Left lung (tissue), 14 donors: ENCODE measurements at places on chromosomes 12 and 14. TPM values are rescaled to one million over a fixed set of nuclear protein-coding genes. Genes with fewer than 3 reads are reported as not detected.
A peak's percentile ranks its signal among the peaks of the same experiment; 100 is the strongest.

DNA sequence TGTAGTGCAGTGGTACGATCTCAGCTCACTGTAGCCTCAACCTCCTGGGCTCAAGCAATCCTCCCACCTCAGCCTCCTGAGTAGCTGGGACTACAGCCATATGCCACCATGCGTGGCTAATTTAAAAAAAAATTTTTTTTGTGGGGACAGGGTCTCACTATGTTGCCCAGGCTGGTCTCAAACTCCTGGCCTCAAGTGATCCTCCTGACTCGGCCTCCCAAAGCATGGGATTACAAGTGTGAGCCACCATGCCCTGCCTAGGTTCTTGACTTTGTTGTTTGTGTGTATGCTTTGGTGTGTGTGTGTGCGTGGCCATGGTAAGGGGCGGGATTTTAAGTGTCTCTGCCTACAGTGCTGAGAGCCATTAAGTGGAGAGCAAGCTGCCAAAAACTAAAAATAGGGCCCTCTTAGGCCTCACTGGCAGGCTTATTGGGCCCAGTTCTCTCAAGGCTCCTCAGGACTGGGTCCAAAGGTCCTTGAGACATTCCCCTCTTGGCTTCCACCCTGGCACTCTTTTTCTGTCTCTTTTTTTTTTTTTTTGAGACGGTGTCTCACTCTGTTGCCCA is 5.1 kb downstream of the COX14 start:
- H3K27ac ChIP-seq: no peak overlapping the region
- no peak for DNase-seq
- H3K4me1 ChIP-seq: peaks cover 28% of the 10 kb centered on the region
- no peak overlapping the region for H3K4me3 ChIP-seq
- peaks cover 37% of the 10 kb centered on the region for H3K36me3 ChIP-seq

- no peak overlapping the region for H3K27ac ChIP-seq
- H3K4me3 ChIP-seq: no peak overlapping the region
- peaks cover 28% of the 10 kb centered on the region for H3K4me1 ChIP-seq
- no peaks in the 10 kb centered on the region for H3K36me3 ChIP-seq
These were observed 42.5 kb downstream of the SMIM41 start for GRCh38 chr12:52121824-52122539.

- no peak overlapping the region for H3K4me3 ChIP-seq
- no peaks in the 10 kb centered on the region for H3K4me1 ChIP-seq
- H3K36me3 ChIP-seq: peaks cover 30% of the 10 kb centered on the region
These were observed 30.7 kb downstream of the CEP290 start for GRCh38 chr12:88111074-88111652.

DNA sequence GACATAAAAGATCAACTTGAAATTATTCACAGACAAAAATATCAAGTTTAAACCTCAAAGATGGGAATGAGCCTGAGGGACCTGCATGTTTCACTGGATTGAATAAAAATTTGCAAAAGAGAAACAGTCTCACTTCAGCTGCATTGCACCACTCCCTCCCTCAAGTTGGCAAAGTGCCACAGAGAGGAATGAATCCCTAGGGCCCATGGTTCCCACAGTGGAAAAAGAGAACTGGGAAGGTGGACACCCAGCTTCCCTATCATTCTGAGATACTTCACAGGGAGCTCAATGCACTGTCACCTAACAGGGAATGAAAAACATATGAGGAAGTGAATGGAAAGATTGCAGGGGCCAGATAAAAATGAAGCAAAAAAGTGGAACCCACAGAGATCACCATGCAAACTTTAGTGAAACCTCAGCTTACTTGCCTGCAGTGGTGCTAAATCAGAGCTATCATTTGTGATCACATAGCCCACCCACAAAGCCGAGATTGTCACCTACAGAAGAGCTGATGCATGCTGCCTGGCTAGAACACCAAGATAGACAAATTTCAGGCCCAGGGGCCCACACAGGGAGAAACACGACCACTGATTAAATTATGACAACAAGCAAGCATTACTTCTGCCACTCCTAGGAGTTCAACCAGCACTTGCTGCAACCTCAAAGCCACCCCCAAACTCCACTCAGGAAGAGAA is 911.3 kb downstream of the LRFN5 start:
- no peak for DNase-seq
- H3K27me3 ChIP-seq: no peaks in the 10 kb centered on the region
- H3K4me1 ChIP-seq: no peaks in the 10 kb centered on the region
- no peak overlapping the region for H3K4me3 ChIP-seq
- H3K27ac ChIP-seq: no peak overlapping the region

GRCh38 chr12:113003636-113004035 is 25.3 kb downstream of the OAS2 start:
- no peaks in the 10 kb centered on the region for H3K4me1 ChIP-seq
- H3K27me3 ChIP-seq: no peaks in the 10 kb centered on the region
- H3K27ac ChIP-seq: no peak overlapping the region
- no peaks in the 10 kb centered on the region for H3K36me3 ChIP-seq
- H3K4me3 ChIP-seq: no peak overlapping the region
- no peak for DNase-seq

PMCH gene
- 0.46 TPM for polyA plus RNA-seq

GRCh38 chr12:47190905-47191304 is 111.1 kb upstream of the AMIGO2 start:
- H3K27ac ChIP-seq: no peak overlapping the region
- H3K36me3 ChIP-seq: no peaks in the 10 kb centered on the region
- no peak for DNase-seq
- no peaks in the 10 kb centered on the region for H3K27me3 ChIP-seq

CLEC4A gene
- polyA plus RNA-seq: 3.6 TPM

GRCh38 chr14:24870949-24871701 is 178.8 kb downstream of the STXBP6 start:
- H3K27me3 ChIP-seq: no peaks in the 10 kb centered on the region
- no peak for DNase-seq
- no peak overlapping the region for H3K4me3 ChIP-seq
- H3K27ac ChIP-seq: no peak overlapping the region

- no peaks in the 10 kb centered on the region for H3K27me3 ChIP-seq
- peak within 1 kb of the TSS; percentile 98 for H3K27ac ChIP-seq
- H3K4me1 ChIP-seq: peaks cover 52% of the 10 kb centered on the region
- H3K36me3 ChIP-seq: no peaks in the 10 kb centered on the region
These were observed at the start of gene CKAP4 for GRCh38 chr12:106247674-106248311. CKAP4 (minus strand) TSS chr12:106248020; CDS start chr12:106247851, 169 bp downstream.

- H3K36me3 ChIP-seq: no peaks in the 10 kb centered on the region
- peak overlapping the region; percentile 97 for H3K4me3 ChIP-seq
- peak overlapping the region; percentile 89 for H3K27ac ChIP-seq
These were observed 680 bp downstream of the ASB8 start for GRCh38 chr12:48156652-48157017.

DNA sequence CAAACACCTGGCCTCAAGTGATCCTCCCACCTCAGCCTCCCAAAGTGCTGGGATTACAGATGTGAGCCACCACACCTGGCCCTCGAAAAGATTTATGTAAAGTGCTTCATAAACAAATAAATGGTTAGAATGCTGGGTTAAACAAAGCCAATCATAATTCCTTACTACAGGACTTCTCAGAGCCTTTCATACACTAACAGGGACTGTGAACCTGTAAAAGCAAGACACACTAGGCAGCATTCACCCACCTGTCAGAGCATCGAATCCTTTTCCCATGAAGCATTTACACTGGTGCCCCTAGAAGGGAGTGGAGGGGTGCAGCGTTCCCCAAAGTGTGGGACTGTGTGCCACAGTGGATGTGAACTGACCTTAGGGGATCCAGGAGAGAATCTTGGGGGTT is 29.5 kb downstream of the TRPV4 start:
- peaks cover 6% of the 10 kb centered on the region for H3K4me1 ChIP-seq
- H3K27ac ChIP-seq: no peak overlapping the region
- no peaks in the 10 kb centered on the region for H3K36me3 ChIP-seq
- no peak for DNase-seq
- no peaks in the 10 kb centered on the region for H3K27me3 ChIP-seq

NRXN3 gene
- polyA plus RNA-seq: 1.4 TPM

GRCh38 chr14:53368711-53369201 is 215.6 kb upstream of the DDHD1 start:
- no peaks in the 10 kb centered on the region for H3K27me3 ChIP-seq
- H3K4me3 ChIP-seq: no peak overlapping the region
- H3K27ac ChIP-seq: no peak overlapping the region

TAS2R46 gene
- polyA plus RNA-seq: 0.37 TPM

- no peaks in the 10 kb centered on the region for H3K27me3 ChIP-seq
- peak overlapping the region; percentile 55 for H3K27ac ChIP-seq
- peak; percentile 11 for DNase-seq
- H3K36me3 ChIP-seq: no peaks in the 10 kb centered on the region
- H3K4me1 ChIP-seq: peaks cover 17% of the 10 kb centered on the region
- no peak overlapping the region for H3K4me3 ChIP-seq
These were observed 119.1 kb downstream of the TTC7B start for GRCh38 chr14:90697132-90697531.

- peak; percentile 73 for DNase-seq
- no peak overlapping the region for H3K27ac ChIP-seq
- H3K36me3 ChIP-seq: no peaks in the 10 kb centered on the region
- H3K4me3 ChIP-seq: peak overlapping the region; percentile 28
- peaks cover 76% of the 10 kb centered on the region for H3K27me3 ChIP-seq
- H3K4me1 ChIP-seq: peaks cover 18% of the 10 kb centered on the region
These were observed 834 bp downstream of the COCH start for GRCh38 chr14:30874999-30875787.

SPATA7 gene
- 23.5 TPM for polyA plus RNA-seq

- DNase-seq: no peak
- H3K4me1 ChIP-seq: peaks cover 97% of the 10 kb centered on the region
- peaks cover 16% of the 10 kb centered on the region for H3K36me3 ChIP-seq
- peak overlapping the region; percentile 94 for H3K27ac ChIP-seq
- H3K4me3 ChIP-seq: no peak overlapping the region
- H3K27me3 ChIP-seq: no peaks in the 10 kb centered on the region
These were observed 16.6 kb downstream of the SSH1 start for GRCh38 chr12:108840605-108841332.

DNA sequence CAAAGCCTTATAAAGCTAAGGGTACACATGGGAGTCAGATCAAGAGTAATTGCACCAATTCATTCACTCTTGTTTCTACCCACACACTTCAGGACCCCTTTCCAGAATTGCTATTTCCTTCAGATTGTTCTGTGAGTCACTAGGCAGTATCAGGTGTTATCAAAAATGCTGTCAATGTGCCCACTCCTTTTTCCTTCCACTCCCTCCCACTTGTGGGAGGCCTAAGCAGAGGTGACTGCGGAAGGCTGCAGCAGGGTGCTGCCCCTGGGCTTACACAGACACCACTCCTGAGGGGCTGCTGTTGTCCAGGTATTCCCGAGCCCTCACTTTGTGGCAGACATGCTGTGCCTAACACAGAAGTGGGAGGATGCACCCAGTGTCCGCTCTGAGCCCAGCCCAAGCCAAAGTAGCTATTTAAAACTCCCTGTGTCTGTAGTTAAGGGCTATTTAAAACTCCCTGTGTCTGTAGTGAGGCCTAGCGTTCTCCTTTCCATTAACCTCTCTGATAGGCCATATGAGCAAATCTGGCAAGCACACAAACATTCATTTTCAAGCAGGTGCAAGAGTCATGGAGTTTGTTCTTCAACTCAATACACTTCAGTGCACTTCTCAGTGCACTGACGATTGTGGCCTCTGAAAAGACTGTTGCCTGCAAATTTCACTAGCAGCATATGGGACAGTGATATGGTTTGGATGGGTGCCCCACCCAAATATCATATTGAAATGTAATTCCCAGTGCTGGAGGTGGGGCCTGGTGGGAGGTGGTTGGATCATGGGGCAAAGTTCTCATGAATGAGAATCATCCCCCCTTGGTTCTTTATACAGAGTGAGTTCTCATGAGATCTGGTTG is 117.8 kb downstream of the PHLDA1 start:
- no peaks in the 10 kb centered on the region for H3K36me3 ChIP-seq
- peaks cover 14% of the 10 kb centered on the region for H3K4me1 ChIP-seq
- no peak overlapping the region for H3K4me3 ChIP-seq

PTPRQ gene
- 2.5 TPM for polyA plus RNA-seq

IAPP gene
- polyA plus RNA-seq: not detected

- DNase-seq: peak; percentile 34
- no peaks in the 10 kb centered on the region for H3K36me3 ChIP-seq
- H3K27me3 ChIP-seq: peaks cover 95% of the 10 kb centered on the region
- H3K4me1 ChIP-seq: peaks cover 14% of the 10 kb centered on the region
- peak overlapping the region; percentile 27 for H3K4me3 ChIP-seq
These were observed 3.4 kb downstream of the PTHLH start for GRCh38 chr12:27968972-27969623.

DNA sequence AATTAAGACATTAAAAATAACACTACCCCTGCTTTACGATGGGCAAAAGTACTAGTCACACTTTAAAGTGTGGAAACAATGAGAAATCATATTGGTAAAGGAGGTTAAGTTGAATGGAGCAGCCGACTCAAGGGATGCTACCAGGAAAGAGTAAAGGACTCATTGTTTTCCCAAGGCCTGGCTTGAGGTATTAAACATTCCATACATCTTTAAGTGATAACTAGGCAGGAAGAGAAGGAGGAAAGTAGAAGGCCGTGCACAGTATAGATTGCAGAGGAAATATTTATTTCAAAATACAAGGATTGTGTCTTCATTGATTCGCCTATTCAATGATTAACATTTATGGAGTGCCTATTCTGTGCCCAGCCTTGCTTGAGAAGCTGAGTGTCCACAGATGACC is 20.6 kb upstream of the YARS2 start:
- no peaks in the 10 kb centered on the region for H3K27me3 ChIP-seq
- no peak for DNase-seq
- no peak overlapping the region for H3K4me3 ChIP-seq
- H3K4me1 ChIP-seq: no peaks in the 10 kb centered on the region
- no peaks in the 10 kb centered on the region for H3K36me3 ChIP-seq

DNA sequence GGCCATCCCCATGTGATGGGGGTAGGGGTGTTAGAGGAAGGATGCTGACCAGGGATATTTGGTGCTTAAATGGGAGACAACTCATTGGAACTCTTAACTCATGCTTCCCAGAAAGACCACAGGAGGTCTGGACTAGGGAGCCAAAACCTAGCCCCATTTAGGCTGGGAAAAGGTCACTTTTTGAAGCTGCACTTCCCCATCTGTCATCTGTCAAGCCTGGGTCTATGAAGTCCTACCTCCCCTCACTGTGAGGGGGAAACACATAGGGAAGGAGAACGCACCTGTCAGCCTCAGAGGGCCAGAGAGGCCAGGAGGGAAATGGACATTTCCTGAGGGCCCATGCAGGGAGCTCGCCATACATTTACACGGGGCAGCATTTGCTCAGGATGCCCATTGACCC is 321.0 kb downstream of the BCL11B start:
- H3K36me3 ChIP-seq: no peaks in the 10 kb centered on the region
- DNase-seq: no peak
- H3K27ac ChIP-seq: no peak overlapping the region
- H3K27me3 ChIP-seq: no peaks in the 10 kb centered on the region
- peaks cover 43% of the 10 kb centered on the region for H3K4me1 ChIP-seq

- H3K36me3 ChIP-seq: no peaks in the 10 kb centered on the region
- H3K27me3 ChIP-seq: no peaks in the 10 kb centered on the region
- DNase-seq: no peak
- H3K4me1 ChIP-seq: peaks cover 6% of the 10 kb centered on the region
- no peak overlapping the region for H3K27ac ChIP-seq
- no peak overlapping the region for H3K4me3 ChIP-seq
These were observed 18.4 kb downstream of the USP44 start for GRCh38 chr12:95532851-95533250.

TCL1A gene
- 1.4 TPM for polyA plus RNA-seq

SMCO2 gene
- 0.29 TPM for polyA plus RNA-seq

GRCh38 chr12:95583933-95584332 is 32.7 kb upstream of the USP44 start:
- H3K4me1 ChIP-seq: no peaks in the 10 kb centered on the region
- no peaks in the 10 kb centered on the region for H3K27me3 ChIP-seq
- H3K36me3 ChIP-seq: no peaks in the 10 kb centered on the region
- DNase-seq: no peak
